NCI-H1436 (cell line): ENCODE measurements at places on chromosomes 13 and 19.

DNA sequence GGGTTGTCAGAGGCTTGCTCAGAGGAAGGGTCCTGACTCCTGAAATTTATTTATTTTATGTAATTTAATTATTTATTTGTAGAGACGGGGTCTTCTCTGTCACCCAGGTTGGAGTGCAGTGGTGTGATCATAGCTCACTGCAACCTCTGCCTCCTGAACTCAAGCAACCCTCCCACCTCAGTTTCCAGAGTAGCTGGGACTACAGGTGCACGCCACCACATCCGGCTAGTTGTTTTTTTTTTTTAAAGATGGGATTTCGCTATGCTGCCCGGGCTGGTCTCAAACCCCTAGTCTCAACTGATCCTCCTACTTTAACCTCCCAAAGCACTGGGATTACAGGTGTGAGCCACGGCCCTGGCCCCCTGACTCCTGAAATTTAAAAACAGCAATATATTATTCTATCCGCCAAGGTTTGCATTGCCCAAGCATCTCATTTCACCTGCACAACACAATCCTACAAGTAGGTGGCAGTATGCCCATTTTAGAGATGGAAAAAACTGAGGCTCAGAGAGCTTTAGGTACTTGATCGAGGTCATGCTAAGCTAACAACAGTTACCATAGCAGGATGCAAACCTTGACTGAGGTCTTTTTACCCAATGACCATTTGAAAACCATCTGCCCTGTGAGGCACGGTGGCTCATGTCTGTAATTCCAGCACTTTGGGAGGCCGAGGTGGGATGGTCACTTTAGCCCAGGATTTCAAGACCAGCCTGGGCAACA lies 18.1 kb downstream of the ARHGEF18 start:
- DNase-seq = no peak

GRCh38 chr13:113951246-113951999 lies 22.5 kb downstream of the C13orf46 start:
- no peak for DNase-seq

DNA sequence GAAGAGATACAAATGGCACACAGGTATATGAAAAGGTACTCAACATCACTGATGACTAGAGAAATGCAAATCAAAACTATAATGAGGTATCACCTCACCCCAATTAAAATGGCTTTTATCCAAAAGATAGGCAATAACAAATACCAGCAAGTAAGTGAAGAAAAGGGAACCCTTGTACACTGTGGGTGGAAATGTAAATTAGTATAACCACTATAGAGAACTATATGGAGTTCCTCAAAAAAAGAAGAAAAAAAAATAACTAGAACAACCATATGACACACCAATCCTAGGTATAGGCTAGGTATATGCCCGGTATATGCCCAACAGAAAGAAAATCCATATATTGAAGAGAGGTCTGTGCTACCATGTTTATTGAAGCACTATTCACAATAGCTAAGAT lies 150.9 kb downstream of the VWA8 start:
- DNase-seq = no peak

DNA sequence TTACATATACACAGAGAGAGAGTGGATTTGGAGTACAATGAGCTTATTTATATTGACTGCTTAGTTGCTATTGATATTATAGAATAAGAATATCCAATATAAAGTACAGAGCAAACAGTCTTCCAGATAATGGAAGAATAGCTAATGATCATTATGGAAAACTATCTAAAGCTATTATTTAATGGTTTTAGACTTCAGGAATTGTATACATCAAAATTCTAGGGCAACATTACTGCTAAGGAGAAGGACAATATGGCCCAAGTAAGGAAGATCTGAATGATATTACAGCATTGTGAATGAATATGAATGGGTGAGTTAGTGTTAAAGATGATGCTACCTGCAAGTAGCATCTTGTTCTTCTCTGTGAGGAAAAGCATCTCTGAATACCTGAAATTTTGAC lies 604.2 kb upstream of the PCDH20 start:
- no peak for DNase-seq

DNA sequence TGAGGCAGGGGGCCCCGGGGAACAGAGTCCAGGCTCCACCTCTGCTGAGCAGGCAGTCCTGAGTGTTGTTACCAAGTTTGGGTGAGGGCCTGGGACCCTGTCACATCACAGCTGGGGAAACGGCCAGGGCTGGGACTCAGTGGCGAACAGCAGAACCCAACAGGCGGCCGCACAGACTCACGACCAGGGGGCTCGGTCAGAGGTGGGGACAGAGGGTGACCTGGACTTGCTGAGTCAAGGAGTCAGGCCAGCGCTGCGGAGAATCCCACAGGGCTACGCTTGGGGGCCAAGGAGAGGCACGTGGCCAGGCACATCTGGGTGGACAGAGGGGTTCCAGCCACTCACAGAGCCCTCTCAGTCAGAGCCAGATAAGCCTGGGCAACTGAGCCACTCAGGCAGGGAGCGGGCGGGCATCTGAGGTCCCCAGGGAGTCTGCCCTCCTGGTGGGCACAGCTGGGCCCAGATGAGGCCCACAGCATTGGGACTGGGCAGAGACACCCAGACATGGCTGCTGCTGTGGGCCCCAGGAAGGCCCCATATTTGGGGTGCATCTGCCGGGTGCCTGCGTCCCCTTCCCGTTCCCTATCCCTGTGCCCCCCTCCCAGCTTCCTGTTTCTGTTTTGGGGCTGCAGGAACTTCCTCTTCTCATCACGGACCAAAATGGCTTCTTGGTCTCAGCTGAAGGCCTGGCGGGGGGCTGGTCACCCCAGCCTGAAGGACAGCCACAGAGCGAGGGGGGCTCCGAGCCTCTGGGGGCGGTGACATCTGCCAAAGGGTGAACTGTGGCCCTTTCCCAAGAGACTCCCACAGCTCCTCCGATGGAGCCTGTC lies 34.0 kb downstream of the CEBPA start:
- no peak for DNase-seq

GRCh38 chr13:99370481-99371275 lies 63.5 kb upstream of the GPR183 start:
- DNase-seq = no peak

DNA sequence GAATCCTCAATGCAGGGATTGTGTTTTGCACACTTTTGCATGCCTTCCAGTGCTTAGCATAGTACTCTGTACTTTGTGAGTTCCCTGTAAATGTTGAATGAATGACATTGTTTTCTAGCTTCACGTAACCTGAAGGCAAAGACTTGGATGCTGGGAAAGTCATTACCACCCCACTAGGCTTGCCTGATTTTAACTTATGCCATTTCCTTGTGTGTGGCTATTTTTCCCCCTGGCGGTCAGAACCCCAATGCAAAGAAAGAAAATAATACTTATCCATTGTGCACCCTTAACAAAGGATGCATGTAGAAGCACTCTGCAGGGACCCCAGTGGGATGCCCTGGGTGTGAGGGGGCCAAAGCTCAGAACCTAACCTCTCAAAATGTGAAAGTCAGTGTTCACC lies 1.2 kb upstream of the ENOX1 start:
- no peak for DNase-seq

DNA sequence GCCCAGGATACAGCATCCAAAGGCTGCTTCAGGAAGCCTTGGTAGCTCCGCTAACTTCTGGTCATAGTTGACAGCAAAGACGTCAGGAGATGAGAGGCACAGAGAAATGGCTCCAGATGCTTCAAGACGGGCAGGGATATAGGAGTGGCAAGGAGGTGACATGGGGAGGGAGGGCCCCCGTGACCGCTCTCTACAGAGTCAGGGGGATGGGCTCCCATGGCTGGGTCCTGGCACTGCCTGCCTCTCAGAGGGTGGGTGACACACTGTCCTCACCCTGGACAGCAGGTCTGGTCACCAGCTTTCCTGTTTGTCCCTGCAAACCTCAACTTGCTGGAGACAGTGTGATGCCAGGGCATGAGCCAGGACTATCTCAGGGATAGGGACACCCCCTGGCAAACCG lies 10.3 kb upstream of the ZNF14 start:
- DNase-seq = no peak

DNA sequence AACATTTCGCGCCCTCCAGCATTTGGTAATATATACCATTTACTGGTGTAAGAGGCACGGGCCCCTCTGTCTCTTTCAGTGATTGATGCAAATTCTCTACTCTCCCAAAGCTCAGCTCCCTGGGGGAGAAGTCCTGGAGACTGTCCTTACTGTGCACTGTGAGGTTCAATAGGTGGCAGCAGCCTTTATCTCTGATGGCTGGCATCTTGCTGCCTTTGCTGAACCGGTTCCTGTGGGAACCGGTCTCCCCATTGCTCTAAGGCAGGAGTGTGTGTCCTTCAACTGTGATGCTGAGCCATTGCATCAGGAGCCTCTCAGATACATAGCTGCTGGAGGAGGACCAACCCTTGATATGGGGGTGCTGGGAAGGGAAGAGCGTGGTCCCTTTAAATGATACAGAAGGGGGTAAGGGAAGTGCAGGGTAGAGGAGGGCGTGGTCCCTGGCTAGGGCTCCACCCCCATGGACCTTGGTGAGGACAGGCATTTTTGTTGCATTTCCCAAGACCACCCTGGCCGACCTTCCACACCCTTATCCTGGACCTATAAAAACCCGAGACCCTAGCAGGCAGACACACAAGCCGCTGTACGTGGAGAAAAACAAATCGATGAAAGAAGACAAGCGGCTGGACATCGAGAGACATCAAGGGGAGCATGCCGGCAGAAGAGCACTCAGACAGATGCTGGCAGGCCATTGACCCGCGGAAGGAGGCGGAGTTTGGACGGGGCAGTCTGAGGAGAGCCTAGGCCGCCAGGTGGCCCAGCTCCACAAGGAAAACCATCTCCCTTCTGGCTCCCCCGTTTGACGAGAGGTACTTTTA lies 41.1 kb upstream of the GTF3A start:
- DNase-seq = no peak

DNA sequence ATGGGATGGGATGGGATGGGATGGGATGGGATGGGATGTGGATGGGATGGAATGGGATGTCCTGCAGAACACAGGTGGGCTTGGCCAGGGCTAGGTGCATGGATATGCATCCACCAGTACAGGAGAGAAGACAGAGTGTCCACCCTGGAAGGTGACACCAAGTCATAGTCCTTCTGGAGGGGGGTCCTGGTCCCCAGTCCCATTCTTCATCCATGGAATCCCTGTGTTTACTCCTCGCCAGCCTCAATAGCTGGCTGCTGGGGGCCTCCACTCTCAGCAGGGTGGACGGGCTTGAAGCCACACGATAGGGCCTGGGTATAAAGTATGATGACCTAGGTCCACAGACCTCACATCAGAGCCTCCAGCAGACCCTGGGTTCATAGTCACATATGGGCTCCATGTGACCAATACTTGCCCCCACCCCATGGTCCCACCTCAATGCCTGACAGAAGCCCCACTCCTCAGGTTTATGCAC lies 40.1 kb downstream of the RFX2 start:
- DNase-seq = no peak

DNA sequence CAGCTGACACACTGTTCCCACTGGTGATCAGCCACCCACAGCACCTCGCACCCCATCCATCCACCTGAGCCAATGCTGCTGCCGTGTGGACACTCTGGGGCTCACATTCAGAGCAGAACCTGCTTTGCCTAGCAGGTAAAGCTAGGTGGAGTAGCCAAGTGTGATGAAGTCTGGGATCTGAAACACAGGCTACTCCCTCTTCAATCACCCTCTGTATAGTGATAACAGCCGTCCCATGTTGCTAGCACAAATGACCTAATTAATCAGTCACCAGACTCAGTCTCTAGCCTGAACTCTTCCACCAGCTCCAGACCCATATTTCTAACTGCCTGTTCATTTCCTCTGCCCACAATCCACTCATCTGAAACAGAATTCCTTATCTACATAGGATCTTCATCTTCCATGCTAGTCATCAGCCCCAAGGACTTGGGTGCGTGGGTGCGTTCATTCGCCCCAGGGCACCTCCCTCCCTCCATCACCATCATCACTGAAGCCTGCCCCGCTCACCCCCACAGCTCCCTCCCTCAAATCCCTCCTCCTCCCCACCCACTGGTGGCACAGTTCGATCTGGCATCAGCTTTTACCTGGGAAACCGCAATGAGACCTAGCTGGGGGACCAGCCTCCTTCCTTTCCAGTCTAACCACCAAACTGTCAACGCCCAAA lies 19.8 kb downstream of the STK24 start:
- DNase-seq = no peak

GRCh38 chr13:30071969-30072817 lies 221.8 kb upstream of the UBL3 start:
- no peak for DNase-seq

- DNase-seq = no peak
Measured at GRCh38 chr13:39279077-39279476, 240.8 kb downstream of the NHLRC3 start.

GRCh38 chr19:31908496-31909225 lies 436.7 kb upstream of the ZNF507 start:
- no peak for DNase-seq

- DNase-seq = no peak
Measured at GRCh38 chr13:98232456-98232855, 55.4 kb upstream of the RNF113B start.

DNA sequence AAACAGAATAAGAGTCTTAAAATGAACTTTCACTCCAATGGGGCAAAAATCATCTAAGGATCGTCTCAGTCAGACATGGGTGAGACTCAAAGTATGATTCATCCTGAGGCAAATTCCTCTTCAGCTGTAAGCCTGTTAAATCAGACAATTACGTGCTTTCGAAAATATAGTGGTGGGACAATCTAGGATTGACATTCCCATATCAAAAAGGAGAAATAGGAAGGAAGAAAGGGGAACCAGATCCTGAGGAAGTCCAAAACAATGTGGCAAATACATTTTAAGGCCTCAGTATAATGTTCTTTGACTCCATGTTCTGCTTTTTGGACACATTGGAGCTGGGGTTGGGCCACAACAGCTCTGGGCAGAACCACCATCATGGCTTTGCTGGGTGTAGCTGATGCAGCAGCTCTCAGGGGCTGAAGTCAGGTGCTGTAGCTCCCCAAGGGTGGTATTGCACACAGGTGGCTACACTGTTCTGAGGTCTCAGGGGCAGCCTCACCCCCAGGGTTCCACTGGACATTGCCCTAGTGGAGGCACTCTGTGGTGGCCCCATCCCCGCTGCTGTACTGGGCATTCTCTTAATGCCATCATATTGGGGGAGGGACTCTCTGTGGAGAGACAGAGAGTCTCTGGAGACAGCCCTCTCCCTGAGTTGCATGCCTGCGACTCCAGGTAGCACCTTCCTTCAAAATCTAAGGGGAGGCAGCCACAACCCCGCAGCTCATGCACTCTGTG lies 5.7 kb upstream of the FPR3 start:
- no peak for DNase-seq

DNA sequence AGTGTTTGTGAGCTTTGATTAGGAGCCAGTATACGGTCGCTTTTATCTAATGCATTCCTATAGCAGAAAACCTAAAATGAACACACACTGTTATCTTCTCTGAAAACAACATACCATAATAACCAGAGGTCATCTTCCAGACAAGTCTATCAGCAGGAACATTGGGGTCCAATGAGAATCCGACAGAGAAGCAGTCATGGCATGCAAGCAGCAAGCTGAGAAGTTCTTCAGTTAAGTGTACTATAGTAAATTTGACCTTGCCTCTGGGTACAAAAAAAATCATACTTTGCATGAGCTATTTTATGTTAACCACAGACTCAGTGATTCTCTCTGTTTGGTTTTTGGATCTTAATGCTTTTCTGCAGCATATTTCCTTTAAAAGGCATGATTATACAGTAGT lies 1505.1 kb downstream of the PCDH9 start:
- DNase-seq = no peak

- no peak for DNase-seq
Measured at GRCh38 chr13:98571955-98572662, 4.8 kb downstream of the STK24 start.
